ENCODE measurements at places on chromosomes 6 and 20.

- no peak for DNase-seq
Observed at GRCh38 chr6:129842881-129843409, 18.2 kb downstream of the TMEM244 start.

DNA sequence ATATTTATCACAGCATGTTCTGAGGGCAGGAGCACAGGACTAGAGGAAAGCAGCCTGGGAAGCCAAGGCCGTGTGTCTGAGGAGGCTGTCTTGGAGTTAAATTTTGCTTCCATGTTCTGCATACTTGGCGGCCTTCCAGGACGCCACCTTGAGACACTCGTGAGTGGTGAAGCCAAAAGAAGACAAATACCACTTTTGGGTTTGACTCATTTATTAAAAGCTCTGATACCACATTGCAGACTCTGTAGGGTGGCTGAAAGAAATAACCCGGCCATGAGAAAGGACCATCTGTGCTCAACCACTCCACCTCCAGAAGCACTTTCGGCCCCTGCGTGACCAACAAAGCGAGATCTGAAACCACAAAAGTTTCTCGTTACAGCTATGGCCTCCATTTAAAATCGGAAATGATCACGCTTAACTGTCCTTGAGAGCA, 120.0 kb downstream of the TMEM242 start:
- no peak for DNase-seq

GRCh38 chr20:37356387-37356786, 10.4 kb downstream of the SRC start:
- DNase-seq: no peak

DNA sequence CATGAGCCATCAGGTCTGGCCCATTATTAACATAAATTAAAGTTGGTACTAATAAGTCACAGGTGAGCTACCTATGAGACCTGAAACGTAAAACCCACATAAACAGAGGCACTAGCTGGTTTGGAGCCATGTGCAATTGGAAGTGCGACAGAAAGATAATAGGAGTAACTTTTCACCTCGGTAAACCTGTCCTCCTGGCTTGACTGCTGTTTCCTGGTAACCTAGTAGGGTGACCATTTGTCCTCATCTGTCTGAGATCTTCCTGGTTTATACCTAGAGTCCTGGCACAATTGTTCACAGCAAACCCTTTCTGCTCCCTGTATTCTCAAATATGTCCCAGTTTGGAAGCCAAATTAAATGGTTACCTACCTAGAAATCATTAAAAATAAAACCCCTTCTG, 7.4 kb downstream of the TBC1D20 start:
- no peak for DNase-seq

DNA sequence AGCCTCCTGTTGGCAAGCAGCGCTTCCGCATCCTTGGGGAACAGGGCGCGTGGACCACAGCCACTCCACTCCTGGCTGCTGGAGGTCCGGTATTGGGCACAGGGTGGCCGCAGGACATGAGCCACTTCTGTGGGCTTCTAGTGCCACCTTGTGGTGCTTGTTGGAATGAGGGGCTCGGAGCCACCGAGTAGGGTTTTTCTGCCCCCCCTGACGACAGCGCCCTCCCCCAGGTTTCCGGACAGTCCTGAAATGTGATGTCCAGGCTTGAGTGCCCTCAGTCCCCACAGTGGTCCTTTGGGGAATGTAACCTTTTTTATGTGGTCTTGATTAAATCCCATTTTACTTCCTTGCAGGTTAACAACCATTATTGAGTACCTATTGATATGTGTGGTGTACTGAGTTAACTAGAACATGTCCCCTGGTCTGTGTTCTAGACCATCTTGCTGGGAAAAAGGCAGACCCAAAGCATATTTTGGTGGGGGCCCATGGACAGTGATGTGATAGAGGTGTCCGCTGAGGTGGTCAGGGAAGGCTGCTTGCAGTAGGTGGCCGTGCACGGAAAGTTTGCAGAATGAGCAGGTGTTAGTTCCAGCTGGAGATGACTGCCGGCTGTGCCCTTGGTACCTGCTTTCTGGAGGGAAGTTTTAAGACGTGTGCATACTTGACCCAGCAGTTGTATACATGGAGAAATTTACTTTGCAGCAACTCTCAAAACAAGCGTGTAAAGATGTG, 70.0 kb downstream of the PTPN1 start:
- DNase-seq: peak; percentile 19

DNA sequence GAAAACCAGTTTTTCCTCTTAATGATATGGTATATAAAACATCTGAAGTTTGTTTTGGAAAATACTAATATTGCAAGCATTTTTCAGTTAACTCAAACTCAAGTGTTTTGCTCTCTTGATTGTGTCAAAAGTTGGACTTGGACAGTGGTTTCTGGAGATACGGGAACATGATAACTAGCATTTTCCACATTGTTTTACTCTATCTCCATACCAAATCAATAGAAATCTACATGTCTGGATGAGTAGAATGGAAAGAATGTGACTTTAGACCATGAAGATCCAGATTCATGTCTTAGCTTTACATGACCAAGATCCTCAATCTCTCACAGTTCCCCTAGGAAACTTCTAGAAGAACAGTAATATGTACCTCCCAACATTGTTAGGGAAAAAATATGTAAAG, 22.2 kb upstream of the FBXO30 start:
- DNase-seq: no peak

DNA sequence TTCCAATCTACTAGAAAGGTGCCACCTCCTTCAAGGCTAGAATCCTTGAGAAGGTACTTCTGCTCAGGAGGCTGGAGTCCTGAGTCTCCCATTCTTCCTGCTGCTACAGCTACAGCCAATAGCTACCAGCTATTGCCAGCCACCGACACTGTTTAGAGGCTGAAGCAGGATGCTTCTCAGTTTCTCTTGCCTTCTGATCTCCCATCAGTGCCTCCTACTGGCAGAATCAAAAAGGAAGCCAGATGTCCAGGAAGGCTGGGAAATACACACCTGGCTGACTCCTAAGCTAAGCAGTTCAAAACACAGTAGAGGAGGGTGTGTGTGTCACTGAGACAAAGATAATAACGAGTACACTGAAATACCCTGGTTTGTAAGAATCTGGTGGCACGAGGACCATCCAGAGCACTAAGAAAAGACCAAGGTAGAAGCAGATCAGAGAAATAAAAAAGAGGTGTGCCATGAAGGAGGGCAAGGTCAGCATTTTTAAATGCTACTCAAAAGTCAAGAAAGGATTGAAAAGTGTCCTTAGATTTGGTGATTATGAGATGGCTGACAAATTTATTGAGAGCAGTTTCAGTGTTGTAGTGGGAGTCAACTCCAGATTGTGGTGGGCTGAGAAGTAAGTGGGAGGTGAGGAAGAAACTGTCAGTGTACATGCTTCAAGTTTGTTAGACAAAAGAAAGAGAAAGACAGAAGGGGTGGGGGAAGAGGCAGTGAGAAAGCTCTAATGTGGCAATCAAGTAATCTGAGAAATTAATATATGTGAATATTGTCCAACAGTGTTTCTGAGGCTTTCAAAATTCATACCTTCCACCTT, 2.3 kb upstream of the HLA-DMA start:
- DNase-seq: peak; percentile 32

DNA sequence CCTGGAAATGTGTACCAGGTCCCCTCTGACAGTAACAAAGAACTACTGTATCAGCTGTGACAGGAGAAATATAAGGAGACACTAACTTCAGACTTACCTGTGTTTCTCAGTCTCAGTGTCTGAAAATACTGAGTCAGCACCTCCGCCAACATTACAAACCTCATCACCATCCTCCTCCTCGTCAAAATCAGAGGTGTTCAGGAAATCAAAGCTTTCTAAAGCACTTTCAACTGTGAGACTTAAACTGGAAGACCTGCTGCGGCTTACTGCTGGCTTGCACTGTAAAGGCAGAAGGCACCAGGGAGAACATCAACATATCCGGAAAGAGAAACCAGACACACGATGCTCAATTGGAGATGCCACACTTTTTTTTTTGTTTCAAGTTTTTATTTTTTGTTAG, 40.3 kb upstream of the ARMH2 start:
- no peak for DNase-seq

Measured in central memory CD4-positive, alpha-beta T cell (primary cell).